ENCODE measurements at places on chromosomes 4 and X.
A peak's percentile ranks its signal among the peaks of the same experiment; 100 is the strongest.

DNA sequence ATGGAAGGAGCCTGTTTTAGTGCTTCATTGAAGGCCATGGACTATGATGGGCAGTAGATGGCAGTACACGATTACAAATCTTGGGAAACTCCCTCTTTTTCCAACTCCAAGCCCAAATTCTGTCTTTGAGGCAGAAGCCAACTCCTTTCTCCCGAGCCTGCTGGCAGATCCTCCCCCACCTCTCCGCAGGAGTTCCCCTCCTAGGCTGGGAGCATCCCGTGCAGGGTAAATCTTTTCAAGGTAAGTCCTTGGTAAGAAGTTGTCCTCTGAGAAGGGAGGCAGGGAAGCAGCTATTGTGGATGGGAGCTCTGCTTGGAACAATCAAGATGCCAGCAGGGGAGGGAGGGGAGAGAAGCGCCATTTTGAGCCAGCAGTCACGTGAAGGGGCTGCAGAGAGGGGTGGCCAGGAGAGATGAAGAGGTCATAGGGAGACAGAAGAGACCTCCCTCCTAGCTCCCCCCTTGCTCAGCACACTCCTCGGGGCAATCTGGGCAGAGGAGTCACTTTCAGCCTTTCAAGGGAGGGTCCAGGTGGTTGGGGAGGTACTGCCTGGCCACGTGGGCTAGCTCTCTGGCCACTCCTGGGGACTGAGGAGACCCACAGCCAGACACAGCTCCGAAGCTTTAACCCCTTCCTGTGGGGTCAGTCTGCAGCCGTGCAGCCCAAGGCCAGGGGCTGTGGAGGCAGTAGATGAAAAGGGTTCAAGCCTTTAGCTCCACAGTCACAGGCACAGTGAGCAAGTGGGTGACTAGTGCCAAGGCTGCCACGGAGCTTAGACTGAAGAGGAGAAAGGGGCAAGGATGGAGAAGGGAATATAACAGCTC is 9.6 kb downstream of the CC2D2A start:
- peak; percentile 11 for DNase-seq

GRCh38 chr4:73761856-73762255 is 21.5 kb downstream of the CXCL8 start:
- no peak for DNase-seq

DNA sequence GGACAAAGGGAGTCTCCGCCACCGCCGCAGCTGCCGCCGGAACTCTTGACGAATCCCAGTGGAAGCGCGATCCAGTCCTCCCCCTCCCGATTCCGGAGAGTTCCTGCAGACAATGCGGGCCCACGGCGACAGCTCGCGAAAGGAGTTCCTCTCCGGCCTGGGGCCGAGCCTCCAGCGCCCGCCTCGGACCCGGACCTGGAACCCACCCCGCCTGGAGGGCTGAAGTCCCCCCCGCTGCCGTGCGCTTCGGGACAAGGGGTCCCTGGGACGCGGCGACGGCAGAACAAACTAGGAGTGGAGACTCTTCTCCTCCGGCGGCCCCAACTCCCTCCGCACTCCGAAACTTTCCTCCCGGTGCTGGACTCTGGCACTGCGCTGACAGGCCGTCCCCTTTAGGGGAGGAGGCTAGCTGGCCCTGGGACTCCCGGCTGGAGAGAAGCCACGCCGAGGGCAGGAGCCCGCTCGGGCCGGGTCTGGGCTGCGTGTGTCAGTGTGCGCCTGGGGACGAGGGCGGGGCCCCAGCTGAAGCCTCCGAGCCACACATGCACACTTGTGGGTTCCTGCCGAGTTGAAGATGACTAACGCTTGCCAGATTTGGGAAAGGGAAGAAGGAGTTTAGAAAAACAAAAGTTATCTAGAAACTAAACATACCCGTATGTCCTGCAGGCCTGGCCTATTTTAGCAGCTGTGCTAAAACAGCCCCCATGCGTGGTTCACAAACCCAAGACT is at the start of gene ANTXR2:
Gene ANTXR2, minus strand, starts transcription at position 486 of the 729 bp plus-strand sequence. CDS start 669 bp downstream, outside the sequence.
- peak; percentile 84 for DNase-seq

DNA sequence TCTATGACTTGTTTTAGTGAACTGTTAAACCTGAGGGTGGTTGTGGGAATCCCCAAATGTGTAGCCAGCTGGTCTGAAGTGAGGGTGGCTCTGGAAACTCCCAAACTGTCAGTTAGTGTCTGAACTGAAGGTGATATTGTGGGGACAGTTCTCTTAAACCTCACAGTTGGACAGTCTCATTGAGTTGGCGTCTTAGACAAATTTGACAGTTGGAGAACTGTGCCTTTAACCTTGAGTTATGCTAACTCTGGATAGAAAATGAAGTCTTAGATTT is 20.7 kb upstream of the CTSO start:
- DNase-seq, result no peak

DNA sequence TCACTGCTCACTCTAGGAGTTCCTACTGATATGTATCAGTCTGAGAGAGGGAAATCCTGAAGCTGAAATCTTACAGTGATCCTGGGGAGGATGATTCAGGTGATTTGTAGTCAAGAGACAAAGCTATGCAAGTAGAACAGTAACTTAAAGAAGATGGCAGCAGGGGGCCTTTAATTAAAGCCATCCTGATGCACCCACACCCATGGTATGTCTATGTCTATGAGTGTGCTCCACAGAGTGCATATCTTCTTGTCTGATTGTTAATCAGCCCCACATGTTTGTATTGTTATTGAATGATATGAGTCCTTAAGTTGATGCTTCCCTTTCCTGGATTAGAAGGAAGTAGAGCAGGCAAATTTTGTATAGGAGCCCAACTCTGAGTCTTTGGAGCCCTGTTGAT is 78.8 kb downstream of the NHS start:
- DNase-seq, result no peak

GRCh38 chr4:40962551-40963180 is 212.9 kb downstream of the NSUN7 start:
- DNase-seq, result no peak

GRCh38 chr4:15164571-15164970 is 162.3 kb downstream of the CPEB2 start:
- DNase-seq, result no peak

DNA sequence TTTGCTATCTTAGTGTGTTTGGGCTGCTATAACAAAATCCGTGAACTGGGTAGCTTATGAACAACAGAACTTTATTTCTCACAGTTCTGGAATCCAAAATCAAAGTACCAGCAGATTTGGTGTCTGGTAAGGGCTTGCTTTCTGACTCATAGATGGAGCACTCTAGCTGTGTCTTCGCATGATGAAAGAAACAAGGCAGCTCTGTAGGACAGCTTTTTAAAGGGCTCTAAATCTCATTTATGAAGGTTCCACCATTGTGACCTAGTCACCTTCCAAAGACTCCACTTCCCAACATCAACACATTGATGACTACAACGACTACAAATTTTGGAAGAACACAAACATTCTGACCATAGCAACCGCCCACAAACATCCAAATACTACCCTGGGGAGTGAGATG is 158.6 kb upstream of the LCORL start:
- DNase-seq, result no peak

DNA sequence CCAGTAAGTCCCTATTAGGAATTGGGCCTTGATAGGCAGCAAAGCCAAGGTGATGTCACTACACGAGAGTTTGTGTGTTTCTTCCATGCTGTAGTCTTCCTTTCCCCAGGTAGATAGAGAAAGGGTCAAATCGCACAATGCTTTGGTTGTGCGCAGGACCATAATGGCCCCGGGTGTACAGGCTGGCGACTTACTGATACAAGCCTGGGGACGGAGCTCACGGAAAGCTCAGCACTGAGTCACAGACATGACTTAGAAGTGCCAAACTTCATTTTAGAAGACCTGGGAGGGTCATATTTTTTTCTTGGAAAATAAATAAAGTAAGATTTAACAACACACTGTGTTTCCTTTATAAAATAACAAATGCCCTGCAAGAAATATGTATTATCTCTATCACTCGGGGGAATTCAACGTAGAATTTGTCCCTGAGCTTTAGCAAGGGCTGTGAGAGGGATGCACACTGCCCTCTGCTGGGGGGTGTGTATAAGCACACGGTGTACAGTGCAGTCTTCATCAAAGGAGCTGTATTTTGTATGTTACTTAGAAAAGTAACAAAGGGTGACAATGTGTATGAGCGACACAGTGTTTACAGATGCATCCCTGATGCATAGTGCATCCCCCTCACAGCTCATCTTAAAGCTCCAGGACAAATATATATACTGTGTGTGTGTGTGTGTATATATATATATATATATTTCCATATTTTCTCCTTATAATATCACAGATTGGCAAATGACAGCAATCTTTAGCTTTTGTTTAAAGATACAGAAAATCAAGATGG is 254.5 kb upstream of the VEGFC start:
- DNase-seq, result peak; percentile 51

DNA sequence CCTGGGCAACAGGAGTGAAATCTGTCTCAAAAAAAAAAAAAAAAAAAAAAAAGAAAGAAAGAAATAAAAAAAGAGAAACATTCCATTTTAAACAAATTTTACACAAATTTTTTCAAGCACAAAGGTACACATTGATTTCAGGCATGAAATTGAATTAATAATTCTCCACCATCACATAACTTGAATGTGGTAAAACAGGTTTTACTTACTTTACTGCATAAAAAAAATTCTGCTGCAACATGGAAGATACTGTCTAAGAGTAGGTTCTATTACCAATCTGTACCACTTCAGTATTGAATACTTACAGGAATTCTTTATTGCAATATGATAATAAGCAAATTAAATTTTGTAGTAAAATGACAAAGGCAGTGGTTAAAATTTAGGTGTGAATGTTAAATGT is 271.6 kb upstream of the ARSJ start:
- no peak for DNase-seq

DNA sequence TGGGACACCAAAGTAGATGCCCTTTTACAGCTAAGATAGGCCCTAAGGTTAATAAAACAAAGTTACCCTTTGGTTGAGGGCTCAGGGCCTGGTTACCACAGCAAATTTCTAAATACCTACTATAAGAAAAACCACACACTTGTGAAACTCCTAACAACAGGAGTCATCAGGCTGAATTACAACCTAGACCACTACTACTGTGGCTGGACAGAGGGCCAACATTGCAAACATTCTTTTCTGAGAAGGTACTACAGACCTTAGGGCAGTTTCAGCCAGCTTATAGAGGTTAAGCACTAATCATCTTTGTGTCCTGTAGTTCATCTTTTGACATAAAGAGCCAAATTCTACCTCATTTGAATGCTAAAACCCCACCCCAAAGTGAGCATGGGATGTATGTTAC is 504.0 kb downstream of the RAPGEF2 start:
- DNase-seq, result no peak

- peak; percentile 61 for DNase-seq
Observed at GRCh38 chrX:110310000-110310790, 7.7 kb downstream of the AMMECR1 start.

GRCh38 chr4:25792876-25793275 is 69.9 kb downstream of the SEL1L3 start:
- no peak for DNase-seq

DNA sequence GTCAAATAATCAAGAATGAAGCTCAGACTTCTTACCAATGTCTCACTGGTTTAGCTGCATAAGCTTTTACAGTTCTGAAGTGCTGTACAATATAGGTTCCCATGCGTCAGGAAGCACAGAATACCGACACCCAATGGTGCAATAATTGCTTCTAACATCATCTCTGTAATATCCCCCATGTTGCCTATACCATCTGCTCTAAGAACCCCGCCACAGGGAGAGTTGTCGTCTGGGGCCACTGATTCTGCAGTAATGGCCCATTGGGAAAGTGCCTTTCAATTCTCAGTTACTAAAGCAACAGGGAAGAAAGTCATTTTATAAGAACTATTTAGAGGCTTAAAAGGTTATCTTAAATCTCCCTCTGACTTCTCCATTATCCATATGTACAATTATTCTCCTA is 94.9 kb downstream of the GLRA3 start:
- no peak for DNase-seq

- DNase-seq, result no peak
Observed at GRCh38 chr4:77917601-77918000, 55.0 kb downstream of the MRPL1 start.

DNA sequence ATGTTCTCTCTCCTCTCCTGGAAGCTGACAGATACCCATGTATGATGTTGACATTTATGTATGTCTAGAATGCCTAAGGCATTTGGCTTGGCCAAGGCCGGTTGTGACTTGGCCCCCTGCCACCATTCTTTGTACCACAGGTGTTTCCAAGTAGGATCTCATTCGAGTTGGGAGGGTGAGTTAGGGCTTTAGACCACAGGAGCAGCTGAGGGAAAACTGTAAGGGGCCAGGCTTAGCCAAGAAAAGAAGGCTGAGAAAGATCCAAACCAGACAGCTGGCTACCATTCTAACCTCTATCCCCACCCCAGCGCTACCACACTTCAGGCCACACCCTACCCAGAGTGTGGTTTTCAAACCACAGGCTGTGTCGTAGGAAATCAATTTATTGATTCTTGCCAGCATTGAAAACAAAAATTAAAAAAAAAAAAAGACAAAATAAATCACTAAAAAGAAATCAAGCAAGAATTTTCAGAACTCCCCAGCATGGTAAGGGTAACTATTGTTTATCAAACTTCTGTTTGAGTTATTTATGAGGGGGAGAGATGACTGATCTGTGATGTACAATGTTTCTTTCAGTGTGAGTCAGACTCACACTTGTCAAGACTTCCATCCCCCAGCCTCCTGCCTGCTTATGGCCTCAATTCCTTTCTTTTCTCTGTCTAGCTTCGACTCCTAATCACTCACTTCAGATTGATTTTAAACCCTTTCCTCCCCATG is 9.9 kb downstream of the TMSB4X start:
- DNase-seq, result peak; percentile 92

Data from RPMI8226 (cell line).